ENCODE measurements at places on chromosomes 2 and 18.
A peak's percentile ranks its signal among the peaks of the same experiment; 100 is the strongest.

DNA sequence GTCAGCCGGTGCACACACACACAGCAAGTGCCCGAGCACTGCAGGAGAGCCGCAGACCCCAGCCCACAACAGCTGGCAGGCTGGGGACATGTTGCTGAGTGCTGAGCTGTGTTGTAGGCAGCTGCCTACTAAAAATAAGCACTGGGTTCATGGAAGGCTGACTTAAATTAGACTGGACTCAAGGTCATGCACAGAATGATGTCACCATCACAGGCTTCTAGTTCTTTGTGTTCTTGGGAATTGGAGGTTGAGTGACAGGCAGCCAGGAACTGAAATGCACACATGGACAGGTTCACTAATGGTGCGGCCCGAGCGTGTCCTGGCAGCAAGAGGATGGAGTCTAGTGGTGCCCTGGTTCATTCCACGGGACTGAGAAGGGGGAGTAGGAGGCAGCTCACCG lies 71.3 kb downstream of the VWA3B start:
- no peak for DNase-seq

- no peak for DNase-seq
Observed at GRCh38 chr2:234492717-234493485, 4.0 kb downstream of the ARL4C start.

DNA sequence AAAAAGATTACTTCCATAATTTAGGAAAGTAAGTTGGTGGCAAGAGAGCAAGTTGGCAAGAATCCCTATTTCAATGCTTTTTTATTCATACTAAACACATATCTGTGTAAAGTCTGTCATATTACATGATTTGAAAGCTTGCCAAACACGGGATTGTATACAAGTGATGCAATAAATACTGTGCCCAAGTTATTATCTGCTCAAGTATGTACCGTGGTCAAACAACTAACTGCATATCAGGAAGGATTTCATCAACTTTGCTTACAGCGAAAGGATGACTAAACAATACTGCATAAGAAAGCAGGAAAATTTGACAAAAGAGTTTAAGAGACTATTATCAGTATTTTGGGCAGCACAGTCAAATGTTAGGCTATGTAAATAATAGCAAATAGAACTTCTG lies 69.6 kb upstream of the SCN1A start:
- DNase-seq = no peak

DNA sequence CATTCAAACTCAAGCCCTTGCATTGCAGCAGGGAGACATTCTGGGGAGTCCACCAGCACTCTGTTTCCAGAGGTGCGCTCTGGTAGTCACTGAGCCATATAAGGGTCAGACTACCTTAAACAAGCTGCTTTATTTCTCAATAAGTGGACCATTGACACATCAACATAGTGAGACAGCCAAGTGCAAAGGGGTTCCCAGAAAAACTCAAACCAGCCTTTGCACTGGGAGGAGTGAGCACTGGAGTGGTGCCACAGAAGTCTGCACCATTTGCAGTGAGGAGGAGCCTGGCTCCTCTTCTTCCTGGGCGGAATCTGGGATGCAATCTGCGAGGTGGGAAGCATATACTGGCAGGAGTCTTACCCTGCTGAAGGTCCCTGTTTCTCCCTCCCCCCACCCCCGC lies 86.4 kb downstream of the OSR1 start:
- DNase-seq = no peak

DNA sequence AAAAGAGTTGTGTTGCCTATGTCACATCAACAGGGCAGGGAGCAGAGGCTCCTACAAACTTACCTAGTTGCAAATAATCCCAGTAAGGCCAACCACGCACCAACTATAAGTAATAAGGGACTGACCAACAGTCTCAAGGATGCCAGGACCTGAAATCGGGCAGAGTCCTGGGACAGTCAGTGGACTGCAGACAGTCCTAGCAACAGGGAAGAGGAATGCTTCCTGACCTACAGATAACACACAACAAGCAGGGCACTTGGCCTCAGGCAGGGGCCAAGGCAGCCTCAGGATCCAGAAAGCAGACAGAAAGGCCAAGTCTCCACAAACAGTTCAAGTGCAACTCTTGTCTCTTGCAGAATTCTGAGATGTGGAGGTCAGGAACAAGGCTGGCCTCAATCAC lies 56.2 kb downstream of the GALNT14 start:
- DNase-seq = no peak

DNA sequence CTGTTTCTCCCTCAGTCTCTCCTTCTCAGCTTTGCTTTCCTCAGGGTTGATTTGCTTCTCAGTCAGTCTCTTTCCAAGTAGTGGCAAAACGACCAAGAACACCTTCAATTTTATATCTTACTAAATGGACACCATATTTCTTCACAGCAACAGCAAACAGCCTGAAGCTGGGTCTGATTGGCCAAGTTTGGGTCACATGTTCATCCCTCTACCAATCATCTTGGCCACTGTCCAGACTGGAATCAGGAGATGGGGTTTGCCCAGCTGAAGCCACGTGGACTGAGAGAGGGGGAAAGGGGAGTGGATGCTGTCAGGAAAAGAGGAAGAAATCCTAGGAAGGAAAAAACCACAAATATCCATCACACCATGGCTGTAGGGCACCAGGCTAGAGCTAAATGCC lies 42.0 kb upstream of the ACMSD start:
- DNase-seq = no peak

DNA sequence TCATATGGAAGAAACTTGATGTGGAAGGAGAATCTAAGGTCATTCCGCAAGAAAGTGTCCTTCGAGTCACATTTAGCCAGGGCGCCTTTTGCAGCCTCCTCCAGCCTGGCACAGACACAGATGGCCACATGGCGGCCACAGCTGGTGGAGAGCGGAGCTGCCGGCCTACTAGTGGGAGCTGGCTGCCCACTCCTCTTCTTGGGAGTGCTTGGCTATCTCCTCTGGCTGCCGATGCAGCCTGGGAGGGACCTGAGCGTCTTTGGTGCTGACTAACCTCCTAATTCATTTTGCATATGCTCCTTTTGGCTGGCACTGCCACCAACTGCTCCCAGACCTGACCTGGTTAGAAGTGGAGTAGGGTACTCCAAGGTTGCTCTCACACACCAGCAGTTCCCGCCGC lies 199.3 kb upstream of the MYT1L start:
- no peak for DNase-seq

- DNase-seq = no peak
Observed at GRCh38 chr18:21084511-21085078, 27.0 kb downstream of the ROCK1 start.

DNA sequence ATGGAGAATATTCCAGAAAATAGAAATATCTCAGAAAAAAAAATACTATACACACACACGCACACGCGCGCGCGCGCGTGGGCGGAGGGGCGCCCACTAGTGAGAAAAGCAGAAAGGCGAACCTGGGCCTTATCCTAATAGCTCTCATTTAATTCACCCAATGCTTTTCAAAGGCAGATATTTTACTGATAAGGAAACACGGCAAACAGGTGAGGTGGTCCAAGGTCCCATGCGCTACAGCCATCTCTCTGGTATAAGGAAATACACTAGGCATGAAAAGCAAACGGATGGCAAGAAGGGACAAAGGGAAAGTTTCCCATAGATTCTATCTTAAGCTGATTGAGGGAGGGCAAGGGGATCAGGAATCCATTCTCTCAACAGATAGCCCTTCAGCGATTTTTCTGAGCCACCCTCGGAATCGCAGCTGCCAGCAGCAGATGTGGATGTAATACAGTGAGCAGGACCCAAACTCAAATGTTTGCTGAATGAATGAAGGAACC lies 136.7 kb downstream of the TMEM247 start:
- DNase-seq = peak; percentile 14

DNA sequence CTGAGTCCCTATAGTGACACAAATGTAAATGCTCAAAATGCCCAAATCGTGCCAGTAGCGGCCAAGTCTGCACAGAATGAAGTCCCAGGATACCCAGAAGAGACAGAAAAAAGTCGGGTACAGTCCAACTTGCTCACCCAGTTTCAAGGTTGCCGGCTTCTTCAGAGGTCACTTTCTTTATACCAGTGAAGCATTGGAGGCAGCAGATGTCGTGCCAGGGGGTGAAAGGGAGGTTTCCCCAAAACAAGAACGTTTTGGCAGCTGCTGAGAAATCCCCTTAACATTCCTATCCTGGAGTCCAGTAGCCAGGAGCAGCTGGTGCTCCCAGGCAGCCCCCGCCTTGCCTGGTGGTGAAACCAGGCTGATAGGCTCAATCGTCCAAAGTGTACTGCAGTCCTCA lies 58.1 kb upstream of the MCFD2 start:
- DNase-seq = no peak

- DNase-seq = no peak
Observed at GRCh38 chr18:79156327-79156726, 87.1 kb downstream of the ATP9B start.

DNA sequence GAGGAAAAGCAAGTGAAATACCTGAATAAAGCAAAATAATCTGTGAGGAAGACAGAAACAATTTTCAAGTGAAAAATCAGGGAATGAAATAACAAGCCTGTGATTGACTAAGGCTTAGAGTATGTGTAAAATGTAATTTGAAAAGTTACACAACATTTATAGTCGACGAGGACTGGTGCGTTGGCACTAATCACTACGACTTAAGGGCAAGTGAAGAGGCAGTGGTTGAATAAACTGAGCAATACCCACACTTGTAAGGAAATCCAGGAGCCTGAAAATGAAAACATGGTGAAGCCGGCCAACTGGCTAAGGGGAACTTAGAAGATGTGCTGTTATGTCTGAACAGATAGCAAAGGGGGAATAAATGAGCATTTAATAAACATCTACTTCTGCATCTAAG lies 13.4 kb downstream of the DOK1 start:
- no peak for DNase-seq

DNA sequence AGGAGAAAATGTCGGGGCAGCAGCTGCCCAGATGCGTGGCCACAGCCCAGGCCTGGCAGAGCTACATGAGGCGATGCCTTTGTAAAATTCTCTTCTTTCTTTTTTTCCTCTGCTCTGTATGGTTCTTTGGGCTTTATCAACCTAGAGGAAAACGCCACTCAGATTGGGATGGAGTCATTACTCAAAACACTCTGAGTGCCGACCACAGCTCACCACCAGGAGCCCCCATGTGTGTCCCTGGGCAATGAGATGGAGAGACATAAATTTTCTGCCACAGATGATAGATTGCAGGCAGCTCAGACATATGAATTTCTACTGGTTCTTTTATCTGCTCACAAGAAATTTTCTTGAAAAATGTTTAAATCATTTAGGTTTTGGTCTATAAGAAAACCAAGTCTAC lies 56.0 kb downstream of the PARD6G start:
- DNase-seq = no peak

DNA sequence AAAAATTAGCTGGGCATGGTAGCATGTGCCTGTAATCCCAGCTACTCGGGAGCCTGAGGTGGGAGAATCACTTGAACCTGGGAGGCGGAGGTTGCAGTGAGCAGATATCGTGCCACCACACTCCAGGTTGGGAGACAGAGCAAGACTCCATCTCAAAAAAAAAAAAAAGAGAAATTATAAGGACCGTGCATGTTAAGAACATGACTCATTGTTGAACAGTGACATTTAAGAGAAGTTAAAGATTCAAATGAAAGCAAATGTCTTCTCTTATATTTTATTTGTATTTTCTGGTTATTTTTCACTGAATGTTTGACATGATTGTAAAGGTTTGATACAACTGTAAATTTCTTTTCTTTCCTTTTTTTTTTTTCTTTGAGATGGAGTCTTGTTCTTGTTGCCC lies 69.6 kb downstream of the APLF start:
- no peak for DNase-seq

DNA sequence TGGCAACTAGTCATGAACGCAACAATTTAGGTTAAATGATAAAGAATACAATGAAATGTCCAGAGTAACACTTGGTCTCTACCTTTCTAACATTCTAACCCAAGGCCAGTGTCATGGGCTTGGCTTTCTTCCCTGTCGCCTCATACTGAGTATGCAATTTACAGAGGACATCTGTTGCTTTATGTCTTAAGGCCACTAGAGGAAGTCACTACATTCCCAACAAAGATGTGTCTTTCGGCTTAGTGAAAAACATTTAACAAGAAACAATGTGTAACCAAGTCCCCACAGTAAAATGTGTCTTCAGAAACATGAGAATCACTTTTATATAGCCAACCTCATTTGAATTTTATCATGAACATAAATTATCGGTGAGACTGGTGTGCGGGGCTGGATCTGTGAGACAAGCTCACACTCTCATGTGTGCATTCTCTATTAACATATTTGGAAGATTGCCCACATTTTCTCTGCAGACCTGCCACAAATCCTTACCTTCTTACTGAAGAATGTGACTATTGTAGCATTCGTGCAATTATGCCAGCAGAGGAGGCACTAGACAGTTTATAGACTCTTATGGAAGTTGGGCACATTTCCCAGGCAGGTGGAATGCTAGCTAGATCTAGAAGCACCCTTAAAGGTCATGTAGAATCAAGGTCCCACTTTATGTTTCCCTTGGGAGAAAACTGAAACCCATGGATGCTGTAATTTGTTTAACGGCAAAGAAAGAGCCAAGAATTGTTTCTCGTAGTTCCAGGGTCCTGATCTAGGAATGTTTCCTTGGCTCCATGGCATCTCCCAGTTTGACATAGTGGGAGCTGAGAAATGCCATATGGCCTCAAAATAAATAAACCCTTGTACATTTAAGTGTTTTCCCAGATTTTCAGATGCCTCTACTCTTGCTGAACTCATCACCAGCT lies 101.8 kb downstream of the CD226 start:
- DNase-seq = peak; percentile 22

- peak; percentile 15 for DNase-seq
Observed at GRCh38 chr2:152542995-152543481, 174.2 kb downstream of the PRPF40A start.

GRCh38 chr2:134119117-134119712 lies 134.7 kb upstream of the MGAT5 start:
- no peak for DNase-seq

Data from A549 (cell line).